ENCODE measurements at places on chromosomes 11 and 22.

- DNase-seq, result no peak
Measured at GRCh38 chr22:30250661-30251267, 4.2 kb upstream of the LIF start.

DNA sequence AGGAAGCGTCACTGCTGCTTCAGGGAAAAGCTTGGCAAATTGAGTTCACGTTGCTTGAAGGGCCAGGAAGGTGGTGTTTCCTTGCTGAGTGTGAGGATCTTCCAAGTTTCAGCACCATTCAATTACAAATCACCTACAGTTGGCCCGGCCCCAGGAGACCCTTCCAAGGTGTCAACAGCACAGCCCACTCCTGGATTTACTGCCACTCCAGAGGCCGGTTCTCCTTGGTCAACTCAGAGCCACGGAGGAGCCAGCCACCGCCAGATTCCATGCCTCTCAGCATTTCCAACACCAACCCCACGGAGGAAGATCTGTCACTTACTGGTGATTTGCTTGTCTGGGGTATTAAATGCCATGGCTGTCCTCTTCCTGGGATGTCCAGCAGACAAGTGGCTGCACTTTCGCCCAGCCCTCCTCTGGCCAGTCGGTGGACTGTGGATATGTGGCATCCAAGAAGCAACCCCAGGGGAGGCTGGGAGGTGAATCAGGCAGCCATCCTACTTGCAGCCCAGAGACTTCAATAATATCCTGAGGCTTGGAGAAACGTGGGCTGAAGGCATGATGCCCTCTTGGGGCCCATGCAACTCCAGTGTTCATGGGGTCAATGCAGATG is 74.1 kb upstream of the SHANK2 start:
- no peak for DNase-seq

DNA sequence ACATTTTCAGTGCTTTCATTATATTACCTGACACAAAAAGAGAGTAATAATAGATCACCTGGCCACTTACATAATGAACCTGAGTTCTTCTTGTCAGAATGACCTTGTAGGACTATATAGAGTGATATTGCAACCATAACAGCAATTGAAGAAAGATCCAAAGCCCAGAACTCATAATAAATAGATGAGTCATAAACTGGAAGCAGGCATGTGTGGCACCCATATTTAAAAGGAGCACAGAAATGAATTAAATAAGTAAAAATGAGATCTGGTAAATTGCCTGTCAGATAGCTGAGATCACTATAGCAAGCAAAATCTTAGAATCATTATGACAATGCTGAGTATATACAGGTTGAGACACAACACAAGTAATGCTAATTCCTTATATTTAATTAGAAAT is 331.8 kb downstream of the AASDHPPT start:
- no peak for DNase-seq

DNA sequence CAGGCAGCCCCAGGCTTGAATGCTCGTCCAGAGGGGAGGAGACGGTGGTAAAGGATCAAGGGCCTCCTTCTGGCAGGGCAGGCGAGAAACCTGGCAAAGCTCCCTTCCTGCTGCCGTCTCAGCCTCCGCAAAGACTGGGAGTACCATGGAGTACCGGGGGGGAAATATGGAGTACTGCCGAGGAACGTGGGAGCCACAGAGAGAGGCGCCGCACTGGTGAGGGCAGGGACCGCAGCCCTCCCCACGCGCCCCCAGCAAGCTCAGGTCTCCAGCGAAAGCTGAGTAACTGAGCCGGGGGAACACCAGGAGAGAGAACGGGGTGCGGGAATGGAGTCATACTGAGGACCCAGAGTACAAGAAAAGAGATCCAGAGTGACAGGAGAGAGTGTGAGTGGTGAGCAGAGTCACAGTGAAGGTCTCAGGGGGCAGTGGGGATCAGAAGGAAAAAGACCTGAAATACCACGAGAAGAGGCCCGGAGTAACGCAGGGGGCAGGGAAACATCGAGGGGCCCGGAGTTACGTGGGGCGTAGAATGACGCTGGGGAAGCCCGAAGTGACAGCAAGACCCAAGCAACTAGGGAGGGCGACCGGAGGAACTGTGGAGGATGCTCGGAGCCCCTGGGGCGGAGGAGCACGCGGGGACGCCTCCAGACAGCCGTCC is 740 bp downstream of the EML3 start:
- DNase-seq, result no peak

GRCh38 chr11:78000193-78000592 is 5.7 kb upstream of the INTS4 start:
- DNase-seq, result peak; percentile 24

- DNase-seq, result no peak
Measured at GRCh38 chr11:35330156-35330889, 89.0 kb downstream of the SLC1A2 start.

DNA sequence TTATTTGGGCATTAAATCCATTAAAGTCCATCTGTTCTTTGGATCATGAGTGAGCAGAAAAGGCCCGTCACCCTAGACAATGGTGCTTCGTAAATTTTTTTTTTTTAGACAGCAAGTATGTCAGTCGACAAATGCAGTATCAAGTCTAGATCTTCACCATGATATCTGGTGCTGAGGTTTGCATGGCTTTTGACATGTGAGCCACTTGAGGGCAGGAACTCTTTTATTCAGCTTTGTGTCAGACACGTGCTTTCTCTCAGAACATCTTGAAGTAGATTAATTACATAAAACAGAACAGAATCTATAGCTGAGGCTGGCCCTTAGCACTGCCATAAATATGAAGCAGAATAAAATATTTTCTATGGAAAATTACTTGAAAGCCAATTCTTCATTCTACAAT is 62.9 kb upstream of the CARD18 start:
- no peak for DNase-seq

DNA sequence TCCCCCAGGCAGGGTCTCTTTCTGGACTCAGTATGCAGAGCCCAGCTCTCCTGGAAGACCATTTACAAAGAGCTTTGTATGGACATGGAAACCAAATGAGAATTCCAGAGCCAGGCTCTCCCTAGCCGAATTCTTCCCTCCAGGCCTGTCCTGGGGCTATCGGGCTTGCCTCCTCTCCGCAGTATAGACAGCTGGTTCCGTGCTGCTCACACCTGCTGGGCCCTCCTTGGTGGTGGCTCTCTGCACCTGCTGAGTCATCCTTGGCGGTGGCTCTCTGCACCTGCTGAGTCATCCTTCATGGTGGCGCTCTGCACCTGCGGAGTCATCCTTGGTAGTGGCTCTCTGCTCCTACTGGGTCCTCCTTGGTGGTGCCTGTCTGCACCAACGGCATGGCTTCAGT is 743.5 kb downstream of the BRD1 start:
- no peak for DNase-seq

GRCh38 chr22:24413271-24413670 is 14.1 kb upstream of the ADORA2A start:
- no peak for DNase-seq

DNA sequence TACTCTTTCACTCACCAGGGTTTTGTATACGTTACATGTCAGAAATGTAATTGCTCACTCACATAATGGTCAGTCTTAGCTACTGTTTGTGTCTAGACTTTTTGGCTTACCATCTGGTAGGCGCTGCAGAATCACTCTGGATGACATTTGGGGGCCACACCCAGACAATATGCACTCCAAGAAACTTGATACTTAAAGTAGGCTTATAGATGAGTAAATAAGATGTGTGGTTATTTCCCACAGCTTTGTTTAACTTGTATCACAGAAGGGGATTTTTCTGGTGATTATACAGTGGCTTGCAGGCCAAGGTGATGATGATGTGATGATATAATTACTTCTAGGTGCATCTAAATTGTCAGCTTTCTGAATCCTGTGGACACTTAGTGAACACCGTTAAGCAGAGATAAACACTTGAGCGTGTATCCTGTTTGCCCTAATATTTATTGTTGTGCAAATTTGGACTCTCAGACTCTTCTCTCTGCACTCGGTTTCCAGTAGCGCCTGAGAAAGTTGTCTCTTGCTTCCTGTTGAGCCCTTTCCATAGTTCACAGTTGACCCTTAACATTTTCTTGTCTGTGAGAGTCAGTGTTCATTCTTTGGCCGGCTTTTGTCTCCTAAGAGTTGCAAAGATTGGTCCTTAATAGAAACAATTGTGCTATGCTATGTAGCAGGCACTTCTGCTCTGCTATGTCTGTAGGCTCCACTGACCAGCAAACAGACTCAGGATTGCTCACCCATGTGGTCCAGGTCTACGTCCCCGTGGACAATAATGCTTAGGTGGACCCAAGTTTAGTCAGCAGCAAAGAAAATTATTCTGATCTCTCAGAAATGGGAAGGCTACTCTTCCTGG is 89.3 kb downstream of the PRR5L start:
- no peak for DNase-seq

DNA sequence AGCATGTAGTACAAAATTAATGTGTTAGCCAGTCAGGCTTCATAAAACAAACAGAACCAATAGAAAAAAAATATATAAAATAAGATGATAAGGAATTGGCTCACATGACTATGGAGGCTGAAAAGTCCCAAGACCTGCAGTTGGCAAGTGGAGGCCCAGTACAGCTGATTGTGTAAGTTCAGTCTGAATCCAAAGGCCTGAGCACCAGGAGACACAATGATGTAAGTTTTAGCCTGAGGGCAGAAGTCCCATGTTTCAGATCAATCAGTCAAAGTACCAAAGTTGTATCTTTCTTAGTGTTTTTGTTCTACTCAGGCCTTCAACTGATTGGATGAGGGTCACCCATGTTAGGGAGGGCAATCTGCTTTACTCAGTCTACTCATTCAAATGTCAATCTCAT is 14.3 kb upstream of the OR10D3 start:
- DNase-seq, result no peak

DNA sequence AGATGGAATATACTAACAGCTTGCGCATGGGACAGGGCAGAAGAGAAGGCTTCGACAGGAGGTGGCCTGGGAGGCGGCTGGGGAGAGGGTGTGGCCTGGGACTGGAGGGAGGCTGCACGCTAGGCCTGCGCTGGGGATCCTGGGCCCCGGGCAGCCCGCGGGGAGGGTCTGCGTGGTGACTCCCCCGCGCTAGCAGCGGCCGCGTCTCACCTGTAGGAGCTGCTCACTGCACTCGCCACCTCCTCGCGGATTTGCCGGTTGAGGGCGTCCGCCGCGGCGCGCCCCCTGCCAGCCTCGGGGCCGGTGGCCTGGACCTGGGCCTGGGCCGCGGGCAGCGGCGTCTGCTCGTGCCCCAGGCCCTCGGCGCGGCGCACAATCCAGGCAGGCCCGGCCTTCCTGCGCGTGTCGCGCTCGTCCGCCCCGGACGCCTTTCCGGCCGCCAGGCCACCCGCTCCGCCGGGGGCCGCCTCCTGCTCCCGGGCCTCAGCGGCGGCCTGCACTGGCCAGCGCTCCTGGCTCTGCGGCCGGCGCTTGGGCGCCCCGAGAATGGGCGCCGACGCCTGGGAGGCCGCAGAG is 1.5 kb downstream of the MAP6 start:
- DNase-seq, result peak; percentile 58

GRCh38 chr11:92224407-92225124 is at the start of gene FAT3:
Gene FAT3 (plus strand): TSS chr11:92224818. CDS start chr11:92352113, 127,295 bp downstream.
- DNase-seq, result no peak

DNA sequence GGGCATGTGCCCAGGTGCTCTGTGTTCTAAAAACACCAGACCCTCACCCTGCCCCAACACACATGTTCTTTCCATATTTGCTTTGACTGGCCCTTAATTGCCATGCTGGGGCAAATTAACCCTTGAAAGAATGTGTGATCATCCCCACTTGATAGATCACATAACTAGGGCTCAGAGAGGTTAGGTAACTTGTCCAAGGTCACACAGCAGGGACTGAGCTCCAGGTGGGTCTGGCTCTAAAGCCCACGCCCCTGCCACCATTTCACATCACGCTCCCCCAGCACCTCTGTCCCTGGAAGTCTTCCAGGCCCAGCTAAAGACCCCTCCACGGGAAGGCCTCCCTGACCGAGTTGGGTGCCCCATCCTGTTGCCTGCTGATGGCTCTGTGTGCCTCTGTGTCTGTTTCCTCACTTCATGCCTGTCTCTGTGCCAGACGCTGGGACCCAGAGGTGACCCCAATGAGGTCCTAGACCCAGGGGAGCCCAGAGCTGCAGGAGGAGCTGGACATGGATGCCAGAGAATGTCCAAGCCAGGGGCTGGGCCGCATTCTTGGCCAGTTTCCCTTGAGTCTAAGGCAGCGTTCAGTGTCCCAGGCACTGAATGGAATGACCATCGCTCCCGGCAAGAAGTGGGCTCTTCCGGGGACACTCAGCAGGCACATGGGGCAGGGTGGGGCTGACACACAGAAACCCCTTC is 79.7 kb downstream of the MYO7A start:
- no peak for DNase-seq

DNA sequence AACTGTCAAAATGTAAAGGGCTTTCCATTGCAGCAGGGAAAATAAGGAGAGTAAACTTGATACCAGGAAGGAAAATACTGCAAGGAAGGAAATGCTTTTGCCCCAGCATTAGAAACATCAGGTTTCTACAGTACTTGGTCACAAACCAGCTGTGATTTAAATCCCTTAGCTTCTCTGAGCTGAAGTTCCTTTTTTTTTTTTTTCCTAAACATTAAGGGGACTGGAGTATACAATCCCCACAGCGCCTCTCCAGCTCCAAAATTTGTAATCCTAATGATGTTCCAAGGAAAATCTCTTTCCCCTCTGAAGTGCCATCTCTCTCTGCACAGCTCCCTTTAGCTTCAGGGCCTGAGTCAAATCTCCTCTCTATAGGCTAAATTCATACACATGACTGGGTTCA is 220.5 kb upstream of the PITPNB start:
- DNase-seq, result no peak

DNA sequence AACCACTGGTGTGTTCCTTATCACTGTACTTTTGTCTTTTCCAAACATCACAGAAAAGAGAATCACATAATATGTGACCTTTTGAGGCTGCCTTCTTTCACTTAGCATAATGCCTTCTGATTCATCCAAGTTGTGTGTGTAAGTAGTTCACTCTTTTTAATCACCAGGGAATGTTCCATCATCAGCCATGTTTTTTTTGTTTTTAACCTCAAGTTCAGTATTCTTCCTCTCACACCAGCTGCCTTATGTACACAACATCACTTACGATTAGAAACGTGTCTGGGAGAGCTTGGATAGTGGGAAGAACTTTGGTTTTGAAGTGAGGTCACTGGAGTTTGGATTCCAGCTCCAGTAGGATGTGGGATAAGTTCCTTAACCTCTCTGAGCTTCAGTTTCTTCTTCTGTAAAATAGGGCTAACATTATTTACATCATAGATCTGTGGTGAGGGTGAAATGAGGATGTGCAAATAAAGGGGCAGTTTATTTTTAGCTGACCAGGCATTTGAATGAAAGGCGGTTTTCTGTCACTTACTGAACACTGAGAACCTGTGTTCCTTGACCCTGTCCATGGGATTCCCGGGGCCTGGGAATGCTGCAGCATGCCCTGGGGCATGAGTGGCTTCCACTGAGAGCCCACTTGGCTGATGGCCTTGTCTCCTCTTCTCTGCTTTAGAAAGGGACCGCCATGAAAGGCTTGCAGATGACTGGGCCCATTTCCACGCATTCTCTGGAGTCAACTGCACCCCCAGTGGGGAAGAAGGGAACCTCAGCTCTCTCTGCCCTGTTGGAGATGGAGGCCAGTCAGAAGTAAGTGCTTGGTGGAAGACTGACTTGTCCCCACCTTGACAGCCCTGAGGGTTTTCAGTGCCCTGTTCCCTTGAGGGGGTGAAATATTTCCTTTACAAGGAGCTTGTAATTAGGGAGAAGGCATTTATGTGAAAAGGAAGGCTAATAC is 92.6 kb downstream of the DEPDC5 start:
- no peak for DNase-seq

Data from substantia nigra (tissue), 51 donors.